ENCODE measurements at places on chromosomes 12 and 14. TPM values are rescaled to one million over a fixed set of nuclear protein-coding genes. Genes with fewer than 3 reads are reported as not detected.

GRCh38 chr14:74459289-74459946, 33.4 kb upstream of the SYNDIG1L start:
- DNase-seq, result peak; percentile 47

DNA sequence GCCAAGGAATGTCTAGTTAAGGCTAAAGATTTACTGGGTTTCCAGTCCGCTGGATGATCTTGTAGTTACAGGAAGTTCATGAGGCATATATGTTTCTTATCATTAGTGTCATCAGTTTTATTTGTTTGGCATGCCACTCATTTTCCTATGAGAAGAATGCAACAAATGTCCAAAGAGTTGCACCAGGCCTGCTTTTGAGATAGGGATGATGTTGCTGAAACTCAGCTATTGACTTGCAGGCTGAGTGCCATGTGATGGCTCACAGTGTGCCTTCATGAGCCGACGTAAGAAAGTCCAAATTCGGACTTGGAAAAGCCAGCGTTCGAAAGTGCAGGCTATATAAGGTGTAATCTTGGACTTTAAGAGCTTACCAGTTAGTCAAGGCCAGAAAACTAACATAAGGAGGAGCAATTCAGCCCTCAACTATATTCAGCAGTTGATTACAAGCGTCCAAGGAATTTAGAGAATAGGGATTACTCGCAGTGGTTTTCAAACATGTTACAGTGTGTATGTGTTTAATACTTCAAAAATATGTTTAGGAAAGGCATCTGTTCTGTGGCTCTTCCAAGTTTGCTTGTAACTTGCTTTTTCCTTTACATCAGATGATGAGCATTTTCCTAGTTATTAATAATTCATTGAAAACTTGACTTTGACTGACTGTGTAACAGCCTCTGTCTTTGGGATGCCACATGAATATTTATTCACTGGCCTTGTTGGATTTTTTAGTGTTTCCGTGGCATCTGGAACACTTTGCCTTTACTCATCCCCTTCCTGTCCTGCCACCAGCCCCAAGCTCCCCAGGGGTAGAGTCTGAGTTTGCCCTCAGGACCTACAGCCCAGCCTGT, 101.3 kb downstream of the LGMN start:
- DNase-seq, result peak; percentile 44

DNA sequence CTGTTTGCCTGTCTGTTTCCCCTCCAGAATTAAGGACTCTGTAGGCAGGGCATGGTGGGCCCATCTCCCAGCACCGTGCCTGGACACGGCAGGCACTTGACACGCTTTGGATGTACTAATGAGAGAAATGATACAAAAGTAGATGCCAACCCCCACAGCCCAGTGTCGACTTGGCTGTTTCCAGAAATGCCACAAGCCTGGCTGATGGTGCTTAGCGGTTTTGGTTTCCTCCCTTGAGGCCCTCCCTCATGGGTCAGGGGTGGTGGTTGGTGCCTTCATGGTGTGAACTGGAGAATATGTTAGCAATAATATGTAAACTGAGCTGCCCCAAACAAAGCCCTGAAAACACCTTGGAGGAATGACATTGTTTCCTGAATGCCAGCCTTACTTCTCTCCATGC, 55.5 kb upstream of the ESRRB start:
- no peak for DNase-seq

GRCh38 chr12:76276499-76277151, 71.6 kb downstream of the BBS10 start:
- DNase-seq, result no peak

DNA sequence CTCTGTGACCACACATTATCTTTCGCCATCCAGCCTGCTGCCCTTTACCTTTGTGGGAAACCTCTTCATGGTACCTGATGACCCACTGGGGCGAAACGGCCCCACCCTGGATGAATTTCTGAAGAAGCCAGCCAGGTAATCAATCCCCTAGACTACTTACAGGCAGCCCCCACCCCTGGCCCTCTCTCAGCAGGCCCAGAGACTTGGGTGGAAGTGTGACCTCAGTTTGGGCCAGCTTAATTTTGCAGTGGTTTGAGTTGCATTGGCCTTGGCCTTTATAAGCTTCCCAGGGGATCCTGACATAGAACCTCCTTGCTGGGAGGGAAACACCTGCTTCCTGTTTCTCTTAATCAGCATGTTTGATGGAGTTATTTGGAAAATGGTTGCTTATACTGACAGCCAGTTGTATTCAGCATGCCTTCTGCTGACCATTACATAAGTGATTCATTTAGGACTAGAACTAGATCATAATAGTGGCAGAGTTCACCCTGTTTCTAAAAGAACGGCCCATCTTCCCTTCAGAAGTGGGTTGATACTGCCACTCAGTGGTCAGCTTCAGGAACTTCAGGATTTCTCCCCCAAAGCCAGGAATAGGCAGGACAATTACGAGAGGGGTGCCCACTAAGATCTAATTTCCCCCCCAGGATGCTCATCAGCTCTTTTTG, 6.1 kb downstream of the SDR39U1 start:
- peak; percentile 74 for DNase-seq

DNA sequence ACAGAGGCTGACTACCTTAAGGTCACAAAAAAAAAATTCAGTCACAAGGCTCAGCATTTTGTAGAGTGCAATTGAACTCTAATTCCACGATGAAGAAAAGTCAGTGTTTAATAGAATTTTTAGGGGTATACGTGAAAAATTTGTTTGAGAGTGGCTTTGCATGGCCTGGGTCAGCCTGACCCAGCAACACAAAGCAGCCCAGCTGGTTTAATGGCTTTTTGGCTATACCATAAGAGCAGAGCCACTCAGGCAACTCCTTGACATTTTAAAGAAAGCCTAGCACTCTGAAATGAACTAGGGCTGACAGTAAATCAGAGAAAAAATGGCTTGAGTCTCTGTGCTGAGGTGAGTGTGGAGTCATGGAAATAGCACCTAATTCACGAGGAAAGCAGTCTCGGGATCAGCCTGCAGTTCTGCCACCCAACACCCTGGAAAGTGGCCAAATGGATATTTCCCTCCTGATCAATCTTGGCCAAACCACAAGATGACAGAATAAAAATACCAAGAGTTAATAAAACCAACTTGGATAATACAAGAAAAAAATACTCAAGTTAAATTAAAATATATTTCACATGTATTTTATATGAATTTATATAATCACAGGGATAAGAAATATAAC, 59.5 kb downstream of the GALNT4 start:
- no peak for DNase-seq

Gene DPY19L2
- 4.9 TPM for polyA plus RNA-seq

Gene SLC22A17
- polyA plus RNA-seq, result 79.2 TPM

Gene ADCY4
- polyA plus RNA-seq, result 4.1 TPM

Gene ARHGEF25
- 1.3 TPM for polyA plus RNA-seq

Gene OLR1
- polyA plus RNA-seq, result 20.8 TPM

Gene LMNTD1
- polyA plus RNA-seq, result not detected

Gene OVCH1
- polyA plus RNA-seq, result not detected
